ENCODE measurements at places on chromosomes 3 and 15.

GRCh38 chr3:55061720-55062034, 133.8 kb upstream of the LRTM1 start:
- DNase-seq: no peak

GRCh38 chr3:70933105-70933810, 620.8 kb upstream of the MDFIC2 start:
- DNase-seq: no peak

- DNase-seq: no peak
Observed at GRCh38 chr15:31458596-31459399, 132.2 kb downstream of the KLF13 start.

DNA sequence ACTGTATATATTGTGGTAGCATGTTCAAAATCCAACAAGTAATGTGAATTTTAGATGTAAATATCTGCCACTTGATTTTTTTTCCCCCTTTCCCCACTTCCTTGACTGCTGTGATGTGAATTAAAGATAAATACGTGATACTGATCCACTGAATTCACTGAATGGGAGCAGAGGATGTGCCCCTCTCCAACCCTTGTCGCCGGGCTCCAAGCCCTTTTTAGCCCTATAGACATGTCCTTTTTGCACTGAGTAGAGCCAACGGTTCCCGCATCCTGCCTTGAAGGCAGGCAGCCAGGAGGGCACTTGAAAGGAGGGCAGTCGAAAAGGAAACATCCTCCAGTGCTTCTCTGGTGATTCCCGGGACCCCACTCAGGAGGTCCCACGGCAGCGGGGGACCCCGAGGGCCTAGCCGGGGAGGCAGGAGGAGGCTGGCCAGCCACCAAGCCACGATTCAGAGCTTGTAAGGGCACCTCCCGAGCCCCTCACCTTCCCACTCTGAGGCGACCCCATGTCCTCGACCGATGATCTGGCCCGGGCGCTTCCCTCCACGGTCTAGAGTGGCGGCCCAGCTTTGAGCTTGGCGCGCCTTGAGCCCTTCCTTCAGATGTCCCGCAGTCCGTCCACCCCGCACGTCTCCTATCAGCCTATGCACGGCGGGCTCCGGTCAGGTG, 901 bp upstream of the MANF start:
- DNase-seq: peak; percentile 74

GRCh38 chr3:42980909-42981308, 1.8 kb downstream of the GASK1A start:
- no peak for DNase-seq

GRCh38 chr3:40940651-40941050, 258.7 kb upstream of the CTNNB1 start:
- no peak for DNase-seq

DNA sequence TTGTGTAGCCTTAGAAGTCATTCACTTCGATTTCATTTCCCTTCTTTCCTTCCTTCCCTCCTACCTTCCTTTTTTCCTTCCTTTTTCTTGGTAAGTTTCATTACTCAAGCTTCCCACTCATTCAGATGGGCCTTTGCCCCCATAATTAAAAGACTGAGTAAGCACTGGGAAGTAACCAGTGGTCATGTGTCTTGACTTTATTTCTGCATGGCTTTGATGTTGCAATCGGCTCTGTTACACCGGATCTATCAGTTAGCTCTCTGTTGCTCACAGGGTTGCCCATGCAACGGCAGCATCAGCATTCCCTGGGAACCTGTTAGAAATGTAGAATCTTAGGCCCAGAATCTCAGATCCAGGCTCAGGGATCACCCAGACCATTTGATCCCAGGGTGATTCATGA, 25.6 kb upstream of the LARS2 start:
- no peak for DNase-seq

GRCh38 chr3:160471892-160472291, 22.3 kb upstream of the TRIM59 start:
- DNase-seq: no peak

GRCh38 chr3:171297951-171298350, 162.3 kb downstream of the TNIK start:
- DNase-seq: no peak

GRCh38 chr3:9101286-9101685, 138.0 kb upstream of the RAD18 start:
- DNase-seq: no peak

DNA sequence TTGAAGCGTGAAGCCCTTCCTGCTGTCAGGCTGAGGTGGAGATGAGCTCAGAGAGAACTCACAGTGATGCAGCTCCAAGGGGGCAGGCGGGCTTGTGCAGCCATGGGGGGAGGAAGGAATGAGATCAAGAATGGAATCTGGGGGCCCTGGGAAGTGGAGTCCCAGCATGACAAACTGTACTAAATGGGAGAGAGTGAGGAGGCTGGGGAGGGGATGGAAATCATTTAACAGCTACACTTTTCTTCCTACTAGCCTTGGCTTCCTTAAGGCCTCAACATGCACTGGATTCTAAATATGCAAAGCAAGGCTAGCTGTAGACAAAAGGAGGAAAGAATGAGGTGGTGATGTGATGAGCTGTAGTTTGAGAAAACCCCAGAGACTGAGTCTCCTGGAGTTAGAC, 133.9 kb downstream of the EEFSEC start:
- DNase-seq: no peak

- DNase-seq: no peak
Observed at GRCh38 chr3:54257125-54257720, 134.9 kb downstream of the CACNA2D3 start.

GRCh38 chr15:90075420-90076289, 26.6 kb downstream of the IDH2 start:
- DNase-seq: no peak

GRCh38 chr15:74626752-74627692, 11.4 kb downstream of the CLK3 start:
- DNase-seq: no peak

DNA sequence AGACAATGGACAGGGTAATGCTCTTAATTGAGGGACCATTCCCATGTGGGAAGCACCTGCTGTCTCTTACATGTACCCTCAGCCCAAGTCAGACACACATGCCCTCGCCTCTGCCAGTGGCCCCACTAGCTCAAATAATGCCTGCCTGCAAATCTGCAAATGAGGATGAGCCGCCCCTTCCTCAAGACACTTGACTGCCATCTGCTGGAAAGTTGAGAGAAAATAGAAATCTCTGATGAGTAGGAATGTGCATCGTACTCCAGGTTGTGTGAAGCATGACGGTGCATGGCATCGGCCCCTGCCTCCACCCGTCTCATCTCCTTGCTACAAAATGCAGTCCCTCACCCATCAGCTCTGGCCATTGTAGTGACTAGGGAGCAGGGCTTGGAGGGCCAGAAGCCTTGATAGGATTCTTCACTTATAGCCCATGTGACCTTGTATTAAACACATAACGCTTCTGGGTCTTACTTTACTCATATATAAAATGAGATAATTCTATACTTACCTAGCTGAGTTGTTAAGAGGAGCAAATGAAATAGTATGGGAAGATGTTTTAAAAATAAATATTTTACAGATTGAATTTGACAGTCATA, 6.3 kb upstream of the SCN5A start:
- DNase-seq: peak; percentile 67

- peak; percentile 62 for DNase-seq
Observed at GRCh38 chr15:82540984-82541431, 751 bp upstream of the RPS17 start.

GRCh38 chr15:42503825-42504224, 8.4 kb downstream of the SNAP23 start:
- no peak for DNase-seq

GRCh38 chr3:134748698-134749097, 46.4 kb upstream of the EPHB1 start:
- DNase-seq: no peak

GRCh38 chr3:30708472-30708871, 102.1 kb downstream of the TGFBR2 start:
- DNase-seq: no peak

DNA sequence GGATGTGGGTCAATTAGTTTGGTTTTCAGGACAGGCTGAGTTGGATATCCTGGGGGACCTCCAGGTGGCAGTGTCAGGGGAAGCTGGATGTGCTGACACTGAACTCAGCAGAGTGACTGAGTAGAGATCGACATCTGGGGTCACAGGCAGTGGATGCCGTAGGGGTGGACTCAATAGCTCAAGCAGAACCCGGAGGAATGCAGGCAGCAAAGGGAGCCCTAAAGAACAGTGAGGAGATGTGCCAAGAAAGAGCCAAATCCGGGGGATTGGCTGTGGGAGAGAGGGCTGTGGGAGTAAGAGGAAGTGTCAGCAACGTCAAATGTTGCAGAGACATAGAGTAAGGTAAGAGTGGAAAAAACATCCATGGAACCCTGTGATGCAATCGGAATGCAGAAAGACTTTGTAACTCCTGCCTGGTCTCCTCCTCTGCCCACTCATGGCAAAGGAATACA, 11.6 kb downstream of the CCR5AS start:
- no peak for DNase-seq

GRCh38 chr15:92100751-92101150, 247.2 kb downstream of the SLCO3A1 start:
- DNase-seq: no peak

GRCh38 chr15:45101749-45102148, 12.2 kb downstream of the DUOX2 start:
- no peak for DNase-seq

DNA sequence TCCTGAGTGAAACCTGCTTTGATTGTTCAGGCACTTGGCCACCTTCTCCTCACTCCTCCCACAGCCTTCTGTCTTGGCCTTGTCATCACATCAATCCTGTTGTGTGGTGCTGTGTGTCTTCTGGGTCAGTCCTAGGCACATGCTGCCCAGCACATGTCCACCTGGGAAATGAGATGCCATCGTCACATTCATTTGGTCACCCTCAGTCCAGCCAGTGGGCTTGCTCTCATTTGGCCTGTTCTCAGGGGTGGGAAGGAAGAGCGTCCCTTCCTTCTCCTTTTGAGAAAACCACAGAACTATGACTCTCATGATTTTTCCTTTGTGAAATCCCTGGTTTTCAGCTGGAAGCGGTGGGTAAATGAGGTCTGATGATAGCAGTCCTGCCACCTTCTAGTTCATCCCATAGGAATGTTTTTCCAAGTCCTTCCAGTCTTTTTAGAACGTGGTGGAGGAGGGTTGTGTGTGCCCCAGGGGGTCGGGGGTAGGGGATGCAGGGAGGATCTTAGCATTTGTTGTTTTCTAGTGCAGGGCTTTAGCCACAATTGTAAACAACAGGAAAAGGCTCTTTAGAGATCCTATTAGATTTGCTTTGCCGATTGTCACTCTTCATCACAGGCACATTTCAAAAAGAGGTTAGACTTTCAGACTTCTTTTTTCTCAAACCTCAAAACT, 8.4 kb upstream of the PLA1A start:
- DNase-seq: no peak

DNA sequence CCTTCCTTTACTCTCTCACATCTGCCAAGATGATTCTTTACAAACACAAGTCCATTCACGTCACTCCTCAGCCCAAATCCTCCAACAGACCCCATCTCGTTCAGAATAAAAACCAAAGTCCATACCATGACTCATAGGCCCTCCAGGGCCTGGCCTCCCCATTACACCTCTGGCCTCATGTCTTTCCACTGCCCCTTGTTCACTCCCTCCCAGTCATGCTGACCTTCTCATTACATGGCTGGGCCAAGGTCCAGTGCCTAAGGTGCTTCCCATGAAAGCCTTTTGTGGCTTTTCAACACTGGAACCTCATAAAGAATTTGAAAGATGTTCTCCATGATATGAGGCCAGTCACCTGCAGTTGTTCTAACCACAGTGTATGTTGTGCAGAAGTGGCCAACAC, 44.5 kb downstream of the NEK10 start:
- DNase-seq: no peak

- DNase-seq: no peak
Observed at GRCh38 chr3:7728566-7729519, 772.8 kb upstream of the LMCD1 start.

- DNase-seq: no peak
Observed at GRCh38 chr15:101431301-101431700, 58.2 kb downstream of the PCSK6 start.

GRCh38 chr3:60017631-60018030, 967.8 kb upstream of the CFAP20DC start:
- no peak for DNase-seq

- no peak for DNase-seq
Observed at GRCh38 chr15:52709187-52709981, 30.2 kb upstream of the ATOSA start.

- no peak for DNase-seq
Observed at GRCh38 chr15:99969261-99969920, 236.2 kb upstream of the LYSMD4 start.

DNA sequence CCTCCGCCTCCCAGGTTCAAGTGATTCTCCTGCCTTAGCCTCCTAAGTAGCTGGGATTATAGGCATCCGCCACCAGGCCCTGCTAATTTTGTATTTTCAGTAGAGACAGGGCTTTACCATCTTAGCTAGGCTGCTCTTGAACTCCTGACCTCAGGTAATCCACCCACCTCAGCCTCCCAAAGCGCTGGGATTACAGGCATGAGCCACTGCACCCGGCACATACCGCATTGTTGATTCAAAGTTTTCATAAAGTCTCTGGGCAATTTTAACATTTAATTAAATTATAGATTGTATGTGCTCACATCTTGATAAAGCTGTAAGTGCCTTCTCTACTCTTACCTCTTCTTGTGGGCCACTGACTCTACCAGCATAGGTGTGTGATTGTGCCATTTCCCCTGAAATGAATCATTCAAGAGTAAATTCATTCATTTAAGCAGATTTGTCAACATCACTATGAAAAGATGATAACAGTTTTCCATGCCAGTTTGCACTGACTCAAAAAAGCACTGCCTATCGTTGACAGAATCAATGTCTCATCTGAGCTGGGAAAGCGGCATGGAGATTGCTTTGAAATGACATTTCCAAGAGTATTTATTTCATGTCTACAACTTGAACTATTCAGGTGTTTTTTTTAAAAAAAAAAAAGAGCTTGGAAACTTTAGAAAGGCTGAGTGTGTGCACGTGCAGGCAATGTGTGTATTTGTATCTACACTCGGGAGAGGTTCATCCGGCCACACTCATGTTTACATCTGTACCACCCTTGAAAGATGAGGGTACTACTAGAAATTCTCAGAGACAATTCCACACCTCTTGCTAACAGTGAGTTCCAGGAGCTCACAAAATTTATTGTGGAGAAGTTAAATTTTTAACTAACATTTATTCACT, 3.5 kb downstream of the BCL2A1 start:
- DNase-seq: no peak

- DNase-seq: no peak
Observed at GRCh38 chr3:113802795-113803455, 35.7 kb upstream of the GRAMD1C start.

DNA sequence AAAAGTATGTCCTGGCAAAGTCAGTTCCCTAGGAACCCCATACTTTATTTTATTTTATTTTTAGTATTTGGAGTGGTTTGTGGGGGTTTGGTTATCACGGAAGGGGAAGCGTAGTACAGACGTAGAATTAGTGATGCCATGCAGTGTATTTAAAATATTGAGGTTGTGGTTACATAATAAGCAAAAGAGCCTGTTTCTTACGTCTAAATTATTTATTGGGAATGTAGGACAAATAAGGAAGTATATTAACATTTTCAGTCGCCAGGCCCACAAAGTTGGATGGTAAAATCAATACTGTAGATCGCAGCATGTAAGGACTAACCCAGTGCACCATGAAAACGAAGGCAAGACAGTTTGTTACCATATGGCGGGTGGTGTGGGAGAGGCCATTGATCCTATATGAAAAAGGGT, 558 bp downstream of the DTWD1 start:
- peak; percentile 9 for DNase-seq

- no peak for DNase-seq
Observed at GRCh38 chr3:113273604-113274378, 62.4 kb downstream of the BOC start.
